GM03348 (cell line): ENCODE measurements at places on chromosomes 6 and 20.
A peak's percentile ranks its signal among the peaks of the same experiment; 100 is the strongest.

GRCh38 chr20:20063941-20064702 is 11.8 kb downstream of the CFAP61 start:
- DNase-seq, result no peak

DNA sequence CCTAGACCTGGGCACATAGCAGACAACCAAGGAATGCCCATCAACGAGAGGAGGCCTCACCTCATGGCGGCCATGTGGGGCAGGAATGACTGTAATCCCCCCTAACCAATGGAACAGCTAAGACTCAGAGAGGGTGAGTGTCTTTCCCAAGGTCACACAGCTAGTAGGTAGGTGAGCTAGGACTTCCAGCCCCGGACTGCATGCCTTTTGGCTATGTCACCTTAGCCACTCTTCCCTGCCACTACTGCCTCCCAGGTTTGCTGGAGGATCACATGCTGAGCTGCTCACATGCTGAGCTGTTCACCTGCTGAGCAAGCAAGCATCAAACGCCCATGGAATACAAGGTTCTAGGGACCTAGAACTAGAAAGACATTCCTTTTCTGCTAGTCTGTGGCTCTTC is 188.5 kb upstream of the PMEPA1 start:
- no peak for DNase-seq

GRCh38 chr20:35600993-35601973 is 14.3 kb upstream of the SPAG4 start:
- DNase-seq, result peak; percentile 82

DNA sequence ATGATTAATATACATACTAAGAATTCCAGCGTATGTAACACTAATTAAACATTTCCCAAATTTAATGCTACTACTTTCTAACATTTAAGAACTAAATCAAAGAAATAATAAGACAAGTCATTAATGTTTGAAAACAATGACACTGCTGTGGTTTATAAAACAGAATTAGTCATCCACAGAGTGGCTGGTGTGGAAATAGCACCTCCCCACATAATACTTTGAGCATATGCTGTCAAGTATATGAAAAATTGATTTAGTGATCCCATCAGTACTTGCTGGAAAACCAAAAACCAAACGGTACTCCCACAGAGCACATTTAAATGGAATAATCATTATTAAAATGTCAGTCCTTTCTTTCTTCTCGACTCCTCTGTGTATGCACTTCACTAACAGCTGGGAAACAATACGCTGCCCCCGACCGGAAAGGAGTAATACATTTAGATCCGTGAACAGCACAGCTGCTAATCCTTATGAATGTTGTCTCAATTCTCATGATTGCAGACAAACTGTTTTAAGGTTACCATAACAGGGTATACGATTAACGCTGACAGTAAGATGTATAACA is 78.4 kb downstream of the PREP start:
- peak; percentile 36 for DNase-seq

GRCh38 chr6:162055365-162055764 is 672.2 kb downstream of the PRKN start:
- no peak for DNase-seq

DNA sequence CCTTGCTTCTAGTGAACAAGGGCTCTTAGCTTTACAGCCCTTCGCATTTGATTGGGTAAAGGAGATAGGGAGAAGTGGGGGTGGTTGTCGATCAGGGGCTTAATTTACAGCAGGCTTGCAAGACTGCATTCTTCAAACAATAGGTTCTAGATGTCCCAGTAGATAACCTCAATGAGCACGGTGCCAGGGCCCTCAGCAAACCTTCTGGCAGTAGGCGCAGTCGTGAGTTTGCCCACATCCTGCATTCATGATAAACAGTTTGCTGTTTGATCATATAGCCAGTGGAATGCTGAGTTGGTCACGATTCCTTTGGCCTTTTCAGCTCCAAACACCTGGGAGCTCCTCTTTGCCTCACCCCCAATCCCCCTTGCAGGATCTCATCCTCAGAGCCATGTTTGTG is 27.5 kb downstream of the SUN5 start:
- no peak for DNase-seq

- DNase-seq, result no peak
Measured at GRCh38 chr6:2848851-2849250, 7.2 kb upstream of the SERPINB1 start.

GRCh38 chr6:18323935-18324705 is 59.8 kb upstream of the DEK start:
- DNase-seq, result peak; percentile 72

DNA sequence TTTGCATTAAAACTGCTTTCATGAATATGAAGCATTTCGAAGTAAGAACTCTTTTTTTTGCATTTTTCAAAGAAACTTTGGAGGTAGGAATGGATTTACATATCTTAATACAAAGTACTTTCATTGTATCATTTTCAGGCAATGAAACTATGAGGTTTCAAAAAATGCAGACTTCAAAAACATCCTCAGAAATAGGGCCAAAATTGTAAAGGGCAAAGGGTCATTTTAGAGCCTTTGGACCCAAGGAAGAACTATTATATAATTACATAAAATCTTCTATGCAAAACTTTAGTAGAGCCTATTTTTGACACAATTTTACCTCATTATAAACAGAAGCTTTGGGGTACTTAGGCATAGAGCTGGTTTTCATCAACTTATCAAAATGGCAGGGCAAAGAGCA is 4.9 kb downstream of the PRKN start:
- no peak for DNase-seq

GRCh38 chr6:86128130-86128814 is 485.6 kb upstream of the SYNCRIP start:
- no peak for DNase-seq

DNA sequence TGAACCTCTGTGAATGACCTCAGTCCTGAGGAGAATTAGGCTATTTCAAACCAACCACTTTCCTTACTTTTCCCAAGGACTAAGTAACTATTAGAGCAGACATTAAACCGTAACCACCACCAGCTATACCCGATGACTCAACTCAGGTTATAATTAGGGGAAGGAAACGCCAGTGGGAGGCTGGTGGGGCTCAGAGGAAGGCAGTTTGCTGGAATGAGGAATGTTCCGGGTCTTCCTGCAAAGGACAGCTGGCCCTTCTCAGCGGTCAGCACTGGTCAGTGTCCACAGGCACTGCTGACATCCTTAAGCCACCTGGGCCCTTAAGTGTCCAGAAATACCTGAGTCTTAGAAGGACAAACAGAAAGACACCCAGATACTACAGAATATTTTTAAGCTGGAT is 515.2 kb downstream of the MAFB start:
- no peak for DNase-seq

GRCh38 chr6:33126101-33126714 is 50.4 kb downstream of the HLA-DPB1 start:
- peak; percentile 67 for DNase-seq

GRCh38 chr6:141326426-141326825 is 806.3 kb upstream of the GJE1 start:
- DNase-seq, result peak; percentile 73

GRCh38 chr6:34425132-34425497 is 754 bp downstream of the RPS10 start:
- DNase-seq, result peak; percentile 32

DNA sequence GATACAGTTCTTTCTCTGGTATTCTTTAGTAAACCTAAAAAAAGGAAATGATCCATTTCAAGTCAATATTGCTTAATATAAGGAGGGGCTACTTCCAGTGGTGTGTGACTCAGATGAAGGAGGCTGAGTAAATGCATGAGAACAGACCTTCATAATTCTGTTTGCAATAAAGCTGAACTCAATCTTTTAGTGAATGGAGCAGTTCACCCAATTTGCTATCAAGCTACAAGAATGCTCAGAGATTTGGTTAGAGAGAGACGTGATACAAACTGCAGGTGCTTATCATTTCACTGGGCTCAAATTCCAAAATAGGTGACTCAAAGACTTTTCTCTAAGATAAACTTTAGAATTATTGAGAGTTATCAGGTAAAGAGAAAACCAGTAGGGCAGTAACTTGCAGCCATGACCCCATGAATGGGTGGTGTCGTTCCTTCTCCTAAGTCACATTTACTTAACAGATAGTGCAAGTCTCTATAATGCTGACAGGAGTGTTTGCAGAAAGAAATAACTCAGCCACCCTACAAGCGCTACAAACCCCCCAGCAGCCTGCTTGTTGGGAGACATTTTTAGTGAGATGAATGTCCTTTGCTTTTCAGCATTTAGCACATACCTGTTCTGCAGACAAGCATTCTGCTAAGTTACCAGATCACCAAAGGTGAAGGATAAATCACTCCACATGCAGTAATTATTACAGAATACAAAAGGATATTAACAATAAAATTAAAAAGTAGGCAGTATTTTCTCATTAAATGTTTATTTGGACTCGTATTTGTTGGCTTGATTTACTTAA is 16.4 kb upstream of the BLOC1S5 start:
- DNase-seq, result peak; percentile 75

DNA sequence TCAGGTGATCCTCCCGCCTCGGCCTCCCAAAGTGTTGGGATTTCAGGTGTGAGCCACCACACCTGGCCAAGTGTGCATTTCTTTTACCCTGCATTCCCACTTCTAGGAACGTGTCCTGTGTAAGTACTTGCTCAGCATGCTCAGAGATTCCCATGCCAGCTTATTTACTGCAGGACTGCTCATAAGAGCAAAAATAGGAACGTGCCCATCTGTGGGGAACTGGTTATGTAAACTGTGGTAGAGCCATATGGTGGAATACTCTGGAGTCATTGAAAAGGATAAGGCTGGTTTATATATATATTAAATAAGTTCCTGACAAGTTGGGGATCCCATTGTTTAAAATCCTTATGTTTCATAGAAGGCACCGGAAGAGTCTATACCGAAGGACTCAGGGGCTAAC is 38.2 kb upstream of the FANCE start:
- DNase-seq, result no peak

DNA sequence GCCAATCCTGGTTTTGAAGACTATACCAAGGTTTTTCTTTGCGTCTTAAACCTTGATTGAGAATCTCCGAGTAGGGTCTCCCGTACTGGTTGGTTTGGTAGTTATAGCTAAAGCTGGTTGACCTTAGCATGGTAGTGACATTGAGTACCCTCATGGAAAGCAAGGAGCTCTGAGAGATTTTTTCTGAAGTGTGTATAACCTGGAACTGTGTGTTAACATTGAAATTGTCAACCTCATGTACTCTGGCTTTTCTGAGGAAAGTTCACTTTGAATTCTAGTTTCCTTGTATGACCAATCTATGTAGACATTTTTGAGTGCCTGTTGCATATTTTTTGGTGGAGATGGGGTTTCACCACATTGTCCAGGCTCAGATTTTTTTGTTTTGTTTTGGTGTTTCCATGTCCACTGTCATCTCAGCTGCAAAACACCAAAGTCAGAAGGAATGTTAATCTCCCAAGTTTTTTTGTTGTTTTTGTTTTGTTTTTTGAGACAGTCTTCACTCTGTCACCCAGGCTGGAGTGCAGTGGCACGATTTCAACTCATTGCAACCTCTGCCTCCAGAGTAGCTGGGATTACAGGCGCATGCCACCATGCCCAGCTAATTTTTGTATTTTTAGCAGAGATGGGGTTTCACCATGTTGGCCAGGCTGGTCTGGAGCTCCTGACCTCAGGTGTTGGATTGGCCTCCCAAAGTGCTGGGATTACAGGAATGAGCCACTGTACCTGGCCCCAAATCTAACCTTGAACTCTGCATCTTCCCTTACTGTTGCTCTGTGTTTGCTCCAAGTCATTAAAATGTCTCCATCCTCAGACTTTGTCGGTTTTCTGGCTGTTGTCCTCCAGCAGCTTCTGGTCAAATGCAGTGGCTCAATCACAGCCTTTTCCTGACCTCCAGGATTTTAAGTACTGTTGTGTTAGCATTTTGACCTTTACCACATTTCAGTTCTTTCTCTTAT is 4.3 kb downstream of the RPS12 start:
- DNase-seq, result no peak

DNA sequence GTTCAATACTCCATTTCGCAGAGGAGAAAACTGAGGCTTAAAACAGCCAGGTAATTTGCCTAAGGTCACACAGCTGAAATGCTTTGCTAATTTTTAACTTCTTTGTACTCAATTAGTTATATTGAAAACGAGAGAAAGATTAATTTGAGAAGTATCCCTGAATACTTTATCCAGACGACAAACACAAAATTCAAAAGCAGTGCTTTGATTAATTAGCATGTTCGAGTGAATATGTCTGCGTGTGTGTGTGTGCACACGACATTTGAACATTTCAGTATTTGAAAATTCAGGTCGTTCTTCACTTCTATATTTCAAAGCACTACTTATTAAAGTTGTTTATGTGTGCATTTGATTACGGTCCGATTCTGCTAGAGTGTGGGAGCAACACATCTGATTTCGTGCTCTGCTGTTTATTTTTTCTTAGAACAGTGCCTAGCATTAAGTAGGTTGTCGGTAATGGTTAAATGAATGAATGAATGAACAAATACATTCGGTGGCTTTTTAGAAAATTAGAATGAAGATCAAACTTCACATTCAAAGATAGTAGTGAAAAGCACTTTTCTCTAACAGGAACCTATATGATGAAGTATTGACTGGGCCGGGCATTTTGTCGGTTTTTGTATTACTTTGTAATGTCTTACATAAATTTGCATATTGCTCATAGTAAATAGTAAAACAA is 36.9 kb upstream of the SYNCRIP start:
- DNase-seq, result no peak

- no peak for DNase-seq
Measured at GRCh38 chr6:135325624-135326424, 144.7 kb downstream of the MYB start.

DNA sequence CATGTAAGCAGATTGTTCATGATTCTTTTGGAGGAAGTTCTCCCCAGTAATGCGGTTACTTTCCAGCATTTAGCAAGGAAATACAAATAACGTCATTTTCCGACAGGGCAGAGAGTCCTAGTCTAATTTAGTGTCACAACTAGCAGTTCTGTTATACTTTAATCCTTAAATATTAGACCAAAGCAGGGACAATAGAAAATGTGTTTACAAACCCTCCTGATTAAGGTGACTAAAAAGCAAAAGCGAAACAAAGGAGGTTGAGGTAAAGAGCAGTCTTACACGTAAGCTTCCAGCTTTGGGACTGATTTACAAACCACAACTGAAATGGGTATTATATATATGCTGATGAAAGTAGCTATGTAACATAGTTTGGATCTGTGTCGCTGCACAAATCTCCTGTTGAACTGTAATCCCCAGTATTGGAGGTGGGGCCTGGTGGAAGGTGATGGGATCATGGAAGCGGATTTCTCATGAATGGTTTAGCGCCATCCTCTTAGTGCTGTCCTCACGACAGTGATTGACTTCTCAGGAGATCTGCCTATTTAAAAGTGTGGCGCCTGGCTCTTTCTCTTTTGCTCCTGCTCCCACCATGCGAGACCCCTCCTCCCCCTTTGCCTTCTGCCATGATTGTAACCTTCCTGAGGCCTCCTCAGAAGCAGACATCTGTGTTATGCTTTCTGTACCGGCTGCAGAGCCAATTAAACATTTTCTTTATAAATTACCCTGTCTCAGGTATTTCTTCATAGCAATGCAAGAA is 81.9 kb downstream of the PLCB1 start:
- no peak for DNase-seq

GRCh38 chr6:6790891-6791290 is 202.4 kb downstream of the LY86 start:
- no peak for DNase-seq

GRCh38 chr6:149940672-149940982 is 1.2 kb upstream of the ULBP2 start:
- no peak for DNase-seq

GRCh38 chr6:129709196-129709768 is 695 bp downstream of the ARHGAP18 start:
- DNase-seq, result peak; percentile 53
